ENCODE measurements at places on chromosomes 12 and 14. TPM values are rescaled to one million over a fixed set of nuclear protein-coding genes. Genes with fewer than 3 reads are reported as not detected.

Gene DDX24
- 116 TPM for total RNA-seq

Gene CMA1
- total RNA-seq = not detected

Gene DUSP6
- total RNA-seq = 77.8 TPM

Gene IRAK3
- total RNA-seq = 34.5 TPM

Gene HOXC6
- 8.4 TPM for total RNA-seq

Gene DIO3
- total RNA-seq = 4.6 TPM

- DNase-seq = no peak
Measured at GRCh38 chr14:78598046-78598920, 428.1 kb downstream of the NRXN3 start.

GRCh38 chr12:118033902-118034301 lies 17.4 kb downstream of the RFC5 start:
- no peak for DNase-seq

GRCh38 chr12:78963439-78964227 lies 99.1 kb downstream of the SYT1 start:
- DNase-seq = no peak

GRCh38 chr12:65775720-65776119 lies 48.6 kb upstream of the HMGA2 start:
- DNase-seq = no peak

DNA sequence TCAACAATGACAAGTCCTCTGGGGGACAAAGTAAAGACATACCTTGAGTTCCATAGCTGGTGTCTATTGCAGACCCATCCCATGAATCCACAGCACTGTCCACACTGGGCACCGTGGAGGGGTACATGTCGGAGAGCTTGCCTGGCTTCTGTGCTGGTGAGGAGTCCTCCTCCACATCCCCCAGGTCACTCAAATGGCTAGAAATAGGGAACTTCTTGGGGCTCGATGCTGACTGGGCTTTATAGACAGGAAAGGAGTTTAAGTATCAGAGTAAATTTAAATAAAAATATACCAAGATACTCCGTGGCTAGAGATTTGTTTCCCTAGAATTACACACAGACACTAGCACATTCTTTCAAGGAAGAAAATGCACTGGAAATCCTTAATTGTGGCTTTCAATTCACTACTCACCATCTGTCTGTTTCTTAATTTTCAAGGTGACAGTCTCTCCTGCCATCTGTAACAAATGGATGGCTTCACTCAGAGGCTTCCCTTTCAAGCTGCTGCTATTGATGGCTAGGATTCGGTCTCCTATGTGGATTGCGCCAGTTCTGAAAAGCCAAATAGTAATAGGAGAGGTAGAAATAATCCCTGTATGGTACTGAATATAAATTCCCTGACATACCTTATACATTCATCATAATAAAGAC lies 90.1 kb downstream of the HELB start:
- DNase-seq = no peak

DNA sequence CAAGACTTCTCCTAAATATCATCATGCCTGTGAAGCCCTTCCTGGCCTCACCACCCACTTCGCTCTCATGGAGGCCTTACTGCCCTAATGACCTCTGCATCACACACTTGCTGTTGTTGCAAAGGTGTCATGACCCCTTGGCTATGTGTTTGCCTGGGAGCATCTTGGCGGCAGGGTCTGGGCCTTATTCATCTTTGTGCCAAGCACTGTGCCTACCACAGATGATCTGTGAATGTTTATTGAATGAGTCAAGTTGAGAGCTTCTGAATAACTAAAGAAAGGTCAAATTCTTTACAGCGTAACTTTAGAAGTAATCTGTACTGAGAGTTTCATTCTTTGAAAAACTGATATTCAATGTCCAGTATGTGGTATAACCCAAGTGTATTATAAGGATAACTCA lies 113.3 kb downstream of the TTC8 start:
- DNase-seq = no peak

DNA sequence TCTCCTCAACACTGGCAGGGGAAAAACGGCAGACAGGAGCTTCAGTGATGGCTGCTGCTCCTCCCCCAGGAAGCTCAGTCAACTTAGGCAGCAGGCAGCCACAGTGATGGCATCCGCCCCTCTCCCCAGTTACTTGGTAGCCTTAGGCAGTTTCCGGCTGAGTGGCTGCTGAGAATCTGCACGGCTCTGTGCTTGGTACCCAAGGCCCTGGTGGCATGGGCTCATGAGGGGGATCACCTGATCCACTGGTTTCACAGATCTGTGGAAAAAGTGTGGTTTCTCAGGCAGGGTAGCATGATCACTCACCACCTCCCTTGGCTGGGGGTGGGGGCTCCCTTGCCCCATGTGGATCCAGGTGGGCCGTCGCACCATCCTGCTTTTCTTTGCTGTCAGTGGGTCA lies 244.6 kb upstream of the MDGA2 start:
- no peak for DNase-seq

DNA sequence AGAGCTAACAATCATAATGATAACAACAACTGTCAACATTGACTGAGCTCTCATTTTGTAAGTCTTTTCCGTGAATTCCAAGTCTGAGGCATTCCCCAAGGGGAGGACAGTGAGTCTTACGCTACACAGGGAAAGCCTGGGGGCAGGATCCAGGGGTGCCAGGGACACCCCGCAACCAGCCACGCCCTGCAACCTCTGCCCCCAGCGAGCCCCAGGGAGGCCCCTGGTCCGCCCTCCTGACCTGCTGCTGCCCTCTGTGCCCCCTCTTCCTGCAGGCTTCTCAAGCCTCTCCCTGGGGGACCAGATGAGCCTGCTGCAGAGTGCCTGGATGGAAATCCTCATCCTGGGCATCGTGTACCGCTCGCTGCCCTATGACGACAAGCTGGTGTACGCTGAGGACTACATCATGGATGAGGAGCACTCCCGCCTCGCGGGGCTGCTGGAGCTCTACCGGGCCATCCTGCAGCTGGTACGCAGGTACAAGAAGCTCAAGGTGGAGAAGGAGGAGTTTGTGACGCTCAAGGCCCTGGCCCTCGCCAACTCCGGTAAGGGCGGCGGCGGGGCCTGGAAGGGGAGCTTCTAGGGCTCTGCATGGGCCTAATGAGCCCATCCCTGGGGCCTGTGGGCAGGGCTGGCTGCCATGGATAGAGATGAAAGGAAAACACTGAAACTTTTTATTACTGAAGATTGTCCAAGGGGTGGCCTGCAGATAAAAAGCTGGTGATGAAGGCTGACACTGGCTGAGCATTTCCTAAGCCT lies 115.4 kb downstream of the ESRRB start:
- DNase-seq = no peak

Data from tibial nerve (tissue), 4 donors.